Naive thymus-derived CD8-positive, alpha-beta T cell (primary cell): ENCODE measurements at places on chromosomes 7 and 10.

DNA sequence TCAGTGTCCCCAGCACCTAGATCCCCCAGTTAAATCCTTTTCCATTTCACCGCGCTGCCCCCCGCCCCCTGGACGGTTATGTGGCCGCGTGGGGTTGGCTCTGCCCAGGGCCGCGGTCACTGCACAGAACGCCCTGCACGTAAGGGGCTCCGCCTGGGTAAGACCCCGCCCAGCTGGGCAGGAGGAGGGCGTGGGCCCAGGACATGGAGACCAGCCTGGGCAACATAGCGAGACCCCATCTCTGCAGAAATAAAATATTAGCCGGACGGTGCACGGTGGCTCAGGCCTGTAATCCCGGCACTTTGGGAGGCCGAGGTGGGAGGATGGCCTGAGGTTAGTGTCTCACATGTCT is 650 bp upstream of the ZFAND2A start:
- no peak for DNase-seq

- no peak for DNase-seq
These were observed 11.1 kb downstream of the CAMK2G start for GRCh38 chr10:73863039-73863817.

DNA sequence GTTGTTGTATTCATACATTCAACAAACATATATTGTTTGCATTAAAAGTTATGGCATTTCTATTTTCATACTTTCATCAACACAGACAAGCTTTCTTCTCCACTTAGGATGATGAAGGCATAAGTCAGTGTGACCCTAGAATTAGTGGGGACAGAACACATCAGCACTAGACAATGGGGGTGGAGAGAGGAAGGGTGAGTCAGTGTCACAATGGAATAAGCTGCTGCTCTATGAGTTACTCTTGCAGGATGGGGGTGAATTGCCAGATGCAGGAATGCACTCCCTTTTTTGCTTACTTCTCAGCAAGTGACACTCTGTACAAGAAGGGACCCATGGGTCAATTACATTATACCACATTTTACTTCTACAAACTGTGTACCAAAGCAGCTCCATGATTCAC is 74.0 kb downstream of the DGKI start:
- DNase-seq: no peak

GRCh38 chr10:116460219-116460618 is 32.6 kb downstream of the PNLIPRP3 start:
- no peak for DNase-seq

- no peak for DNase-seq
These were observed 164.9 kb upstream of the AOAH start for GRCh38 chr7:36889182-36889581.

GRCh38 chr10:126917375-126917774 is 12.1 kb downstream of the DOCK1 start:
- DNase-seq: no peak

DNA sequence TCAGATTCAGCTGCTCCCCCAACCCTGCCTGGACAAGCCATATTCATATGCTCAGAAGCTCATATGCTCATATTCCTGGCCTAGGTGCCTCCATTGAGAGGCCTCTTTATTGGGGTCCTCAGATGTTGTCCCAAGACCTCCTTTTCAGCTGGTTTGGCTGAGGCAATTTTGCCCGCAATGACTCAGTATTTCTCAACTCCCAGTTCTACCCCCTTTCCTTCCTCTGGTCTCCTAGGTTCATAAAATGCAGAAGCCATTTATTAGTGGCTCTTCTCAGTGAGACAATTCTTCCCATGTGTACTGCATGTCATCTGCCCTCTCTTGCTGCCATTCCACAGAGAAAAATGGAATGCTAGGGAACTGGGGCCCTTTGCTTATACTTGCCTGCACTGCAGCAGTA is 110.7 kb downstream of the INHBA start:
- DNase-seq: no peak

DNA sequence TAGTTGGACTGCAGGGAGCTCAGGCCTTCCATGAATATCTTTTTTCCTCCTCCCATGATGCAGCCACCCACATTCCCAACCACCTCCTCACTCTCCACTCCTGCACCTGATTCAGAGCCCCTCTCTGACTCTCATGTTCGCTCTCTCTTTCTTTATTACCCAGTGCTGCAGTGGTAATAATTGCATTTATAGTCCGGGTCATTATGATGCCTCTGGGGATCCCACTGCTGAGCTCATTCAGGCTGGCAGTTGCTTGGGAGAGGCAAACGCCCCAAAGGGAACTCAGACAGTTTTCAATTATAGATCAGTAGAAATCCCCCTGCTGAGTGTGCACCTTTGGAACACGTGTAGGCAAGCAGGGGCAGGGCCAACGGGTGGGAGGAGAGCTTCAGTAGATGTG is 953.0 kb downstream of the GRID1 start:
- no peak for DNase-seq

DNA sequence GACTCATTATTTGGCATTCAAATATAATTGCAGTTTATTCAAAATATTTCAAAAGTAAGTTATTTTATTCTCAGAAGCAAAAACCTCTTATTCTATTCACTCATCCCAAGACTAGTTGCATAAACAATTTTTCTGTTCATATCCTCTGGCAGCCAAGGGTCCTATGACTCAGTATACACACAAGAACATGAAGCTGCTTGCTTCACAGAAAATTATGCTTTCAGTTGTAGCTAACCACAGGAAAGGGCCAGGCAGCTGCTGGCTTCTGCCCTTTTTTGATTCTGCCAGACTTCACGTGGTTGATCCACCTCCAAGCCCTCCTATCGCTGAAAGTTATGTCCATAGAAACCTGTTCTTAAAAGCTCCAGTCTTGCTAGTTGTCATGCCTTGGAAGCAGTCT is 108.8 kb downstream of the ABCA13 start:
- DNase-seq: no peak

- no peak for DNase-seq
These were observed 293.6 kb upstream of the ZNF32 start for GRCh38 chr10:43942096-43942850.

DNA sequence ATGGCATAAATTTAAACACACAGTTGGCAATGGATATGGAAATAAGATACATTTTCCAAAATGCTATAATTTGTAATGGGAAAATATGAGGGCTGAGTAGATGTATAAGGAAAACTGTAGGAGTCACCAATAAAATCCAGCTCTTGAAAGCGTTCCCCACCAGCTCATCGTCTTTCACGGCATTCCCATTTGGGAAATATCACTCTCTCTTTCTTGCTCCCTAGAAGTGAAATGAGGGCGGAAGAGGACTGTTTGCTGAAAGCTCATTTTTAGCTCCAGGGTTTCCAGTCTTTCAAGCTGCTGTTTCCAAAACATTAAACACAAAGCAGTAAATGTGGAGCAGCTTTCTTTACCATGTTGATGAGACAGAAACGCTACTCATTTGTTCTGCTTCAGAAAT is 104.6 kb upstream of the SFMBT2 start:
- DNase-seq: no peak

DNA sequence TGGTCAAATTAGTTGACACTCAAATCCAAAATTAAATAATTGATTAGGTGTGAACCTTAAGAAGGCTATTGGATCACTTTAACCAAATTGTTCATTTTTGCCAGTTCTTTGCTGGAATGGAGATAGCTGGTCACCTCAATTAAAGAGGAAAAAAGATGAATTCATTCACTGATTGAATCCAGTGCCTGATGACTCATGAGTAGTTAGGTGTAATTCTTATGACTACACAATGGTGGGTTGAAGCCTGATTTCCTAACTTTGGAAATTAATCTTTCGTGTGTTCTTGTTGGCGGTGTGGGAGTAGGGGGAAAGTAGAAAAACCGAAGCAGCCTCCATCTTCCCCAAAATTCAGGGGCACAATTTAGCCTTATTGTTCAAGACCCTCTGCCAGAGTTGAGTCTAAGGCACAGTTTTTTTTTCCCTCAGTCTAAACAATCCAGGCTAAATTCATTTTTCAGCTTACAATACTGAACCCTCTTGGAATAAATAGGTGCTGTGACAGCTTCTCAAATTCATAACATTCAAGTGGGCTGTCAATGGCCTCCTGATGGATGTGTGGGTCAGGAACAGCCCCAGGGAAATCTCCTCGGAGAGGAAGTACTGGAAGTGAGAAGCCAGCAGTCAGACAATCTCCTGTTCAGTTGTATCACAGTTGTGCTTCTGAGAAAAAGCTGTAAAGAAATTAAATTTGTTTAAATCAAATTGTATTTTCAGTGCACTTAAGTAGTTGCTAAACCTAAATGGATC is 356.6 kb downstream of the BBS9 start:
- no peak for DNase-seq

DNA sequence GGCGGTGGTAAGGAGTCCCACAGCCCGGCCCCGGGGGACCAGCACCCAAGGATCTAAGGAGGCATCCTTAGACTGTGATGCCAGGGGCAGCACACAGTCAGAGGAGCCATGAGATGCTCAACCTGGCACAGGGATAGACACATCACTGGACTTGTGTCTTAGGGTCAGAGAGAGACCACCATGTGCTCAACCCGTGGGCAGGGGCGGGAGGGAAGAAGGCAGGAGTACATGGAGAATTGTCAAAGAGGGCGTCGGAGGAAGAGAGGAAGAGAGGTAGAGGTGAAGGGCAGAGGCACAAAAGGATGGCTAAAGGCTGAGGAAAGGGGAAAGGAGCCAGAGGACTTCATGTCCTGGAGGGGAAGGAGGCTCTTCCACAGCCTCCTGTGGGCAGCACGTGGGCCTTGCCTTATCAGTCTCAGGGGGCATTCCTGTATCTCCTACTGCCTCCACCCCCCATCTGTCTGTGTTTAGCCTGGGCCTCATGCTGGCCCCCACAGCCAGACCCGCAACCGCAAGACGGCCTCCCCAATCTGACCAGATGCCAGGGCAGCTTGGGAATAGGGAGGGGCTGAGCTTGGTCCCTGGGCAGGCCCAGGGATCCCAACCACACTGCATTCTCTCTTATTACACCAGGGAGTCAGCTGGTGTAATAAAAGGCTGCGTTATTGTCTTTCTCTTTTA is 2.2 kb downstream of the ADCY1 start:
- DNase-seq: no peak

- no peak for DNase-seq
These were observed 35.1 kb upstream of the CDH23 start for GRCh38 chr10:71361581-71361980.

DNA sequence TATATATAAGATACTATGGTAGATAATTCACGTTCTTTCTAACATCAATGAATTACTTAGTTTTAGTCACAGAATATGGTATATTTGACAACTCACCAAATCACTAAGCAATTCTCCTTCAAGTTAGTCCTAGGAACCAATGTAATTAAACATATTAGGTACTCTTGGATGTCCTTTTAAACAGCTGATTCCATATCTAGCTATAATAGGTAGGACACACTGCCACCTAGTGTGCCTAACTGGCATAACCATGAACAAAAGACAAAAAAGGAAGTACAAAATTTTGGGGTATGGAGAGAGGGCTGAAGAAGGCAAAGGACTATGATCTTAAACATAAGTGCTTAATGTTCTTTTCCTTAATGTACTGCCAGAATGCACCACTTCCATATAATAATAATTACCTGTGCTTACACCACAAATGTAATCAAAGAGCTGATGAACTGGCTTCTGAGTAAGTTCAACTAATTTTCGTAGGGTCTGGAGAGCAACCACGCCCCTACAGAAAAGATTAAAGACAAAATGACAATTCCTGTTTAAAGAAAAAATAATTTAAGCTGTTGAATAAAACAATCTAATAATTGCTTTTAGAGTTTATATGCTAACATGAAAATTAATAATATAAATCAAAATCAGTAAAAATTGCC is 28.7 kb downstream of the PNPLA8 start:
- peak; percentile 69 for DNase-seq

DNA sequence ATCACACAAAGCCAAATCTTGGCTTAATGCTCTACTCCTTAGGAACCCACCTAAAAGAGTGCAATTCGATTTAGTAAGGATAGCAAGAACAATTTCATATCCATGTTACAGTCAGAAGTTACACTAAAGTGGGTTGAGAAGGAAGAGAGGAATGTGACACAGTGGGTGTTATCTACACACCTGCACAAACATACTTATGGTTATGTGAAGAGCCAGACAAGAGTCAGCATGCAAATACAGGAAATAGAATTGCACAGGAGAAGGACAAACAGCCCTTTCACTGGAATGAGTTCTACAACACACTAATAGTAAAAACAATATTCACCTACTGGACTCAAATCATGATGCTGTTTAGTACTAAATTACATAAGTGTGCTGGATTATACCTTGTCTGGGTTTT is 262.8 kb downstream of the DGKB start:
- no peak for DNase-seq

- peak; percentile 23 for DNase-seq
These were observed 7.8 kb downstream of the RNF216 start for GRCh38 chr7:5773661-5774086.

DNA sequence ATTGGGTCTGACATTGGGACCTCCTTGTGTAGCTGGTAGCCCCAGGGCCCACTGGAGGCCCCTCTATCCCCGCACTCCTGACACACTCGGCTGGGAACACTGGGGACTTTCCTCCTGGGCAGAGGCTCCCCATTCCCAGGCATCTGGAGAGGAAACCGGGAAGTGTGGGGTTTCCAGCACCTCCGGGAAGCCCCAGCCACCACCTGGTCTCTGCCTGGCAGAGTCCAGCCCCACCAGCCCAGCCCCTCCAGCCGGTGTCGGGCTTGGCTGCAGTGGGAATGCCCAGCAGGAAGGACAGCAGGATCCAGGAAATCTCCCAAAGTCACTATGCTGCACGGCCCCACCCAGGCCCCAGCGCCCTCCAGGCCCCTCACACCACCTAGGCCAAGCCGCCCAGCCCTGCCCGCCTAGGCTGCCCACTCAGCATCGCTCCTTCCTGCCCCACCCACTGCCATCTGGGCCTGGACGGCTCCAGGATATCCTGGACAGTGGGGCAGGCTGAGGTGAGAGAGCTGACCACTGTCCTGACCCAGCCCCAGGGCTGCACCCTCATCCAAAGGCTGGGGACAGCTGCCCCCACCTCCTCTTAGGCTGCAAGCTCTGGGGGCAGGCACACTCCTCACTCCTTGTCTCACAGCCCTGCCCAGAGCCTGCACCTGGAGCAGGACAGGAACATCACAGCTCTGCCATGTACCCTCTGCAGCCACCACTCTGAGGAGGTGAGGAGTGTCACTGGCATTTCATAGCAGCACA is 11.8 kb downstream of the RASGEF1A start:
- DNase-seq: no peak

DNA sequence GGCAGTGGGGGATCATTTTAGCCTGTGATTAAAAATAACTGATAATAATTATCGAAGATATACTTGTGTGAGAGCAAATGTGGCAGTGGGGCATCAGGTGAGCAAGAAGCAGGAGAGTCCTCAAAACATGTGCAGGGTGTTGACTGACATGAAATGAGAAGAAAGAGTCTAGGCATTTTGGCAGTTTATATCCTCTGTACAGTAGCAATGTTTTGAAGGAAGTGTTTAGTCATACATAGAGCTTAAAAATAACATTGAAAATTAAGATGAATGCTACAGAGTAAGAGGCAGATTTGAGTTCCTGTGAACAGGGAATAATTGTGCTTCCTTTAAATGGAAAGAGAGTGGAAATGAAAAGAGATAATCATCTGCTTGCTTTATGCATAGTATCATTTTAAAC is 47.4 kb downstream of the VPS50 start:
- DNase-seq: no peak

- no peak for DNase-seq
These were observed 328.2 kb upstream of the SHH start for GRCh38 chr7:156140447-156140846.

- DNase-seq: no peak
These were observed 58.5 kb downstream of the FGFR2 start for GRCh38 chr10:121539786-121540185.

- no peak for DNase-seq
These were observed 25.5 kb upstream of the VPS41 start for GRCh38 chr7:38934536-38934935.
